ENCODE measurements at places on chromosomes 4 and X. TPM values are rescaled to one million over a fixed set of nuclear protein-coding genes. Genes with fewer than 3 reads are reported as not detected.

DNA sequence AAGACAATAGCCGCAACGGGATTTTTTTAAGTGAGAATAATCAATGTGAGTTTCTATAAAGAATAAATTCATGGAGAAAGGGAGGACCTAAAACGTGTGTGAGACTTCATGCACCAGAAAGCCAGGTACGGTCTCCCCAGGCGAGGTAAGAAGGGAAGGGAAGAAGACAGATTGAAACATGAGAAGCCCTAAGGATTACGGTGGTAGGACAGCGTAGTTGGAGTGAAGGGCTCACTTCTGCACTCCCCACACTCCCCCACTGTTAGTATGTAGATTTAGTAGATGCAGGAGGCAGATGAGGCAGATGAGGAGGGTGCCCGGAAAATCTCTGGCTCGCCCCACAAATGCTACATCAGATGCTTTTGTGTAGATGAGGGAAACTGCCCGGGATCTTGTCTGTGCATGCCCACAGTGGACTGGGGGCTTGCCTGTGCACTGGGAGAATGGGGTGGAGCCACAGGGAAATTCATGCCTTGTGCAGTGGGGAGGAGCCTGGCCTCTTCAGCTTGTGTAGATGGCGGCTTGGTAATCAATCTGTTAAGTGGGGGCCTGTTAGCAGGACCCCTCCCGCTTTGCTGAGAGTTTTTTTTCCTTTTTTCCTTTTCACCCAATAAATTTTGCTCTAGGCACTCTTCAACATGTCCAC is 1544.5 kb upstream of the TENM3 start:
- no peak for DNase-seq

GRCh38 chrX:13638826-13639225 is 14.1 kb upstream of the TCEANC start:
- DNase-seq, result no peak

DNA sequence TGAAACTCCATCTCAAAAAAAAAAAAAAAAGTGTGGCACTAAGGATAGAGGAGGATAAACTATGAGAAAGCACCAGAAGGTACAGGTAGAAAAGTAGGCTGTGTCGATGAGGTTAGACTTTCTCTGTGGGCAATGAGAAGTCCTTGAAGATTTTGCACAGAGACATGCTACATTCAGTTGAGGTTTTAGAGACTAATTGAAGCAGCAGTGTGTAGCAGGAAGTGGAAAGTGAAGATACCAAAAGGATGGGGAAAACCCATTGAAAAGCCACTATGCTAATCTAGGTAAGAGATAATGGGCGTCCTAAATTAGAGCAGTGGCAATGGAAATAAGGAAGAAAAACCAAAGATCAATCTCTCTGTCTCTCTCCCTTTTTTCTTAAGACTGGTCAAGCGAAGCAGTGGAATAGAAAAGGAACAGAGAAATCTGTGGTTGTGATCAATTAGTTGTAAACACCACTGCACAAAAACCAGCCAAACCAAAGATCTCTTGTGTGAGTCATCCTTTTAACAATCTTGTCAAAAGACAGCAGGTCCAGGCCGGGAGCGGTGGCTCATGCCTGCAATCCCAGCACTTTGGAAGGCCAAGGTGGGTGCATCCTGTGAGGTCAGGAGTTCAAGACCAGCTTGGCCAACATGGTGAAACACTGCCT is 3.5 kb downstream of the SPINK2 start:
- DNase-seq, result peak; percentile 68

GRCh38 chr4:1245481-1246051 is 3.4 kb downstream of the CTBP1 start:
- DNase-seq, result no peak

DNA sequence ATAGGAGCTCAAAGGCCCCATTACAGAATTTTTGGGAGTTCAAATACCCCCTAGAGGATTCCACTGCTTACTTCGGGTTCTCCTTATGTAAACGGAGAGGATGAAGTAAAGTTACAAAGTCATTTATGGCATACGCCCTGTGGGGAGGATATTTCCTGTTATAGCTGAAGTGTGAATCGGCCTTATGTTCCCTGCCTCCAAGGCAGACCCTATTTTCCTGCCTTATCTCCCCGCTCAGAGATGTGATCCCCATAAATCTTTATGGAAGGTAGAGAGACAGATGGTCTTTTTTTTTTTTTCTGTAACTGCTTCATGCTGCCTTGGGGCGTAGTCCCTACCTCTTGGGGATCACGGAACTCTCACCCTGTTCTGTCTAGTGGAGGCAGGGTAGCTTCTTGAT is 56.0 kb upstream of the DHX15 start:
- no peak for DNase-seq

GRCh38 chr4:40564815-40565483 is 64.7 kb downstream of the RBM47 start:
- no peak for DNase-seq

GRCh38 chr4:40688446-40689095 is 58.9 kb upstream of the RBM47 start:
- peak; percentile 41 for DNase-seq

DNA sequence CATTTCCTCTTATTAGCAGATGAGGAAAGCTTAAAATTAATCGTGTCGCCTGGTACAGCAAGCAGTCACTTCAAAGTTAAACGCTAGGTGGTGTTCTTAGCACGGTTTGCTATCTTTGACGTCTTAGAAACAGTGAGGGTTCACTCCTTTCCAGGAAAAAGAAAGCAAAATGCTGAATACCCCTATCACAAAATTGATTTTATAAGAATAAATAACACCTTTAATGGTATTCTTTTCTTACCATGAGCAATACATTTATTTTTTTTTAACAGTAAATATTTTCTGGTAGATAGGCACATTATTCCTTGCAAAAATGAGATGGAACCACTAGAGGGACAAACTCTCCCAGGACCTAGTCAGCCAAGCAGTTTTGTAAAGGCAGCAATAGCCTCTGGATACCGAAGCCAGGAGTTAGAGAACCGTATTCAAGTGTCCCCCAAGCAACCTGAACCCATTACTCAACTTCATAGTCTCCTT is 153.9 kb downstream of the KDR start:
- peak; percentile 22 for DNase-seq

DNA sequence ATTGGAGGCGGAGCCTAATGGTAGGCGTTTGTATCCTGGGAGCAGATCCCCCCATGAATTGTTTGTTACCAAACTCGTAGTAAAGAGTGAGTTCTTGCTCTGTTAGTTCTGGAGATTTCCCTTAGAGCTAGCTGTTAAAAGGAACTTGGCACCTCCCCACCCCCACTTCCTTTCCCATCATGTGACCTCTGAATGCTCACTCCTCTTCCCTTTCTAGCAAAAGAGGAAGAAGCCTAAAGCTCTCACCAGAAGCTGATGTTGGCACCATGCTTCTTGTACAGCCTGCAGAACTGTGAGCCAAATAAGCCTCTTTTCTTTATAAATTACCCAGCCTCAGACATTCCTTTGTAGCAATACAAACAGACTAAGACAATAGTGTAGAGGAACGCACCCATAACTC is 13.8 kb upstream of the ATOH1 start:
- no peak for DNase-seq

- DNase-seq, result no peak
Observed at GRCh38 chr4:81786063-81786763, 314.5 kb upstream of the RASGEF1B start.

DNA sequence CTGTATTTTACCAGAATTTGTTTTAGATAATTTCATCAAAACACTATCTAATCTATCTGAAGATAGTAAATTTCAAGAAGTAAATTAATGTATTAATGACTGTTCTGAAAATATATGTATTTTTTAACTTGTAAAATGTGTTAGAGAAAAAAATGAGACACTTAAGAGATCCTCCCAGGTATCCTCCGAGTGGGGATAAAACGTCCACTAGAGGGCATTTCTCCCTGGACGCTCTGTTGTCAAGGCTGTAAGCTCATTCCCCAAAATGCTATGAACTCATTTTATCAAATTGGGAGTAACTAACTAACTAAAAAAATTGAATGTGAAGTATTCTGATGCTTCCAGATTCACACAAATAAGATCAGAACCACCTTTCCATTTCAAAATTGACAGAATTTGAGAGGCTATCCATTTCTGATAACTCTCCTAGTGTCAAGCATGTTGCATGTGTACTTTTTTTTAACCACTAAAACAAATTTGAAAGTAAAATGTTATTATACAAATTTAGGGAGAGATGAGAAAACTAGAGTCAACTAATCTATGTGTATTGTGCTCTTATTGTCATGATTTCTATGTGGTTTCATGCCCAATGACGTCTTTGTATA is 337.3 kb upstream of the HS3ST1 start:
- peak; percentile 24 for DNase-seq

- no peak for DNase-seq
Observed at GRCh38 chr4:186660403-186660802, 63.3 kb downstream of the FAT1 start.

DNA sequence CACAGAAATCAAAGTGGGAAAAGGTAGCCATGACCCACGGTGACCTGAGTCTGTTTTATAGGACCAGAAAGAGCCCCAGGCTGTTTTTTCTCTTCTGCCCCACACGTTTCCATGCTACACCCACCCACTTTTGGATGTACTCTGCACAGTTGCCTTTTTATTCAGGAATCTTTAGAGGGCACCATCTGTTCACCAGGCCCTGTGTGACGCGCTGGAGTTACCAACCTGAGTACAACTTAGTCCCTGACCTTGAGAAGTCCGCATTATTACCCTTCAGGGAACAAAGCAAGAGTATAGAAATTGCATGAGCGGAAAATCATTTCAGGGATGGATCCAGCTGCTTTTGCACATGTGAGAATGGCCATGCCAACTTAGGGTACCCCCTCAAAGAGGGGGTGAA is 207.8 kb upstream of the GATB start:
- DNase-seq, result no peak

Gene GSX2
- not detected for total RNA-seq

Gene UVSSA
- 20.2 TPM for total RNA-seq

Gene ZNF157
- total RNA-seq, result 0.52 TPM

Gene RAI2
- 0.41 TPM for total RNA-seq

Gene UGT2B28
- total RNA-seq, result not detected

Gene TEX11
- not detected for total RNA-seq

Gene RTL3
- total RNA-seq, result not detected

Gene SMIM43
- not detected for total RNA-seq

Gene EFHC2
- 0.20 TPM for total RNA-seq

Gene MAGEB17
- total RNA-seq, result not detected

Gene CYLC1
- total RNA-seq, result not detected

Gene NEK1
- total RNA-seq, result 13.6 TPM
